ENCODE measurements at places on chromosomes 7 and 10. TPM values are rescaled to one million over a fixed set of nuclear protein-coding genes. Genes with fewer than 3 reads are reported as not detected.

PRF1 gene
- 0.25 TPM for total RNA-seq

PTER gene
- total RNA-seq: 1.7 TPM

RASA4B gene
- 7.1 TPM for total RNA-seq

NANOS1 gene
- total RNA-seq: 5.2 TPM

ZNF425 gene
- 4.4 TPM for total RNA-seq

MOGAT3 gene
- not detected for total RNA-seq

RBP4 gene
- 5.9 TPM for total RNA-seq

TAS2R41 gene
- total RNA-seq: not detected

NEUROD6 gene
- total RNA-seq: 325 TPM

AMZ1 gene
- 1.5 TPM for total RNA-seq

MINDY4 gene
- total RNA-seq: 2.7 TPM

IKZF1 gene
- total RNA-seq: 3.0 TPM

FASTK gene
- 24.6 TPM for total RNA-seq

EZH2 gene
- 23.6 TPM for total RNA-seq

CREB5 gene
- 6.1 TPM for total RNA-seq

ZKSCAN5 gene
- total RNA-seq: 17.0 TPM
